Glutamatergic neuron (in vitro differentiated cells): ENCODE measurements at places on chromosomes 5 and 9. TPM values are rescaled to one million over a fixed set of nuclear protein-coding genes. Genes with fewer than 3 reads are reported as not detected.
A peak's percentile ranks its signal among the peaks of the same experiment; 100 is the strongest.

DNA sequence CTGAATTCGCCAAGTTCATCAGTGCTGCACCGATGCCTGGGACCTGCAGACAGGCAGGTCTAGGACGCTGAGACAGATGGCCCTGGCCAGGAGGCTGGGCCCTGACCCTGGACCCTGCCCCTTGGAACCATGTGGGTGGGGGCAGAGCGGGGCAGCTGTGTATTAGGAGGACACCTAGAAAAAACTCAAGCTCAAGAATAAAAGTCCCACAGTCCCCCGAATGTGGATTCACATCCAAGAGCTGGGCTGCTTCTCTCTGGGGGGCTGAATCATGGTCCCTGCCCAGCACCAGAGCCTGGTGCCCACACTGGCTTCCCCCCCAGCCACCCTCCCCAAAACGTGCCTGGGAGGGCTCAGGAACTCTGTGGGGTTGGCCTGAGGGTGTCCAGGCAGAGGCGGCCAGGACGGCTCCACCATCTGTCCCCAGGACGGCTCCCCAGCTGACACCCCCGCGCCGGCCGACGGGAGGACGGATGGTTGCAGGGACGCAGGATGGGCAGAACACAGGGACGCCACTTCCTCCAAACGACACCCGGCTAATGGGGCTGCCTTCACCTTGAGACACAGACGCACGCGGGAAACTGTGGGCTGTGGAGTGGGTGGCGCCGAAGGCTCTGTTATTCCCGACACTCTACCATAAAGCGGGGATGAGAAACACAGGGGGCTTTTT lies 34.9 kb downstream of the EXD3 start:
- no peak for DNase-seq

DNA sequence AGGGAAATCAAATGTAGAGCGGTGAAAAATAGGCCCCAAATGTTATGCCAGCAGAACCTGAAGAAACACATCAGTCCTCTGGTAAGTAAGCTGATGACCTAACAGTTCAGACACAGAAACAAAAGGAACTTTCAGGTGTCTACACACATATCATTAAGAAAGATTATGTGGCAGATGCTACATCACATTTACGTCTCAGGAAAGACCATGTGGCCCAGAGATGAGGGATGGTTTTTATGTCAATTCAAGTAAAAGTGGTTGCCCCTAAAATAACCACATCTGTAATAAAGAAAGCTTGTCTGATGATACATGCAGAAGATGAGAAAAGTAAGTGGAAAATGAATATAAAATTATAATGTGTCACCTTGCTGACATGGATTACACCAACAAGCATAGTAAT lies 31.4 kb downstream of the GNAQ start:
- DNase-seq = no peak

- DNase-seq = no peak
These were observed 85.0 kb downstream of the HMHB1 start for GRCh38 chr5:143896966-143897365.

DNA sequence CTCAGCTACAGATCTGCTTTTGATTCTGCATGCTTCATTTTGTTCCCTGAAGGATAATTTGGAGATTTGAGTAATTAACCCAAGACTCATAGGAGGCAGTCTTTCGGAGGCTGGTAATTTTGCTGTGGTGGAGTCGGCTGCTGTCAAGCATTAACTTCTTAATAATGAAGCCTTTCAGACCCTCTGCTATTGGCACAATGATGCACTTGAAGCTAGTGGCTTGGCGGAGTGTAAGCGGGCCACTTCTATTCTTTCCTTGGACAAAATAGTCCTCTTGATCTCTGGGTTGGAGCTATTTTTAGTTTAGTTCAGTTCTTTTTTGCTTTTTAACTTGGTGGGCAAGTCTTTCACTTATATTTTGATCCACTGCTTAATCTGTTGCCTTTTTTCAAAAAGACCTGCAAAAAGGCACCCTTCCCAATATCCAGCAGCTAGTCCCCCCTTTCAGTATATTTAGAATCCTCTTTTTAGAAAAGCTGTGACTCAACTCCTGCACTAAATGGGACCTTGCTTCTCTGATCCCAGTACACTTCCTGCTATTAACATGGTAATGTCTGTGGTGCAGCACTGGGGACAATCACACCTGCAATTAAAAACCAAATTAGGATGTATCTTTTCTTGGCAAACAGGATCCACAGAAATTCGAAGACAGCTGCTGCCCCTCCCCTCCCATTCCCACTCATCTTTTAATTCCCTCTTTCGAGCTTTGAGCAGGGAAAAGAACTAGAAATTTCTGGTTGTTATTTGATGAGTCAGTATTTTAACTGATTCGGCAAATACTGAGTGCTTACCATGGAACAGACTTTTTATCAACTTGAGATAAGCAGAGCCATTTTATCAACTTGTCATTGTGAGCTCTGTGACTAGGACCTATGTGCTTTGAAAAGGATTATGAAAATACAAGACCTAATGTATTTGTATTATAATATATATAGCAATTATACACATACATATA lies 169.4 kb upstream of the ANKRD55 start:
- no peak for DNase-seq

- DNase-seq = no peak
These were observed 167.9 kb downstream of the ARHGEF28 start for GRCh38 chr5:73793911-73794310.

- peak; percentile 76 for DNase-seq
These were observed 20.2 kb downstream of the IGIP start for GRCh38 chr5:140145818-140146522.

- DNase-seq = no peak
These were observed 297.4 kb upstream of the ZNF608 start for GRCh38 chr5:125043781-125044391.

DNA sequence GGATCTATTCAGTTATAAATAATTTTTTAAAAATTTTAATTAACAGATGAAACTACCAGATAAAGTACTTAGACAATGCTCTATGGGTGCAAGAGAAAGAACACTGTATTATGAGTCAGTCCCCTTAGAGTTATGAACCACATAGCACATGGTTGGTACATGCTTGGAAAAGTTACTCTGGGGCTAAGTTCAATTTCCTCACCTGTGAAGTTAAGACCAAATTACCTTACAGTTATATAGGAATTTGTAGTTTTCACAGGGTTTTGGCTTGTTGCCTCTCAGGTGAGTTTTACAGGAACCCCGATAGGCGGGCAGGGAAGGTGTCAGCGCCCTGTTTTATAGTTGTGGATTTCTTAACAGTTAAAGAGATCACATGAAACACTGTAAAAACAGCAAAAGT lies 1.2 kb downstream of the PANK3 start:
- no peak for DNase-seq

- DNase-seq = no peak
These were observed 4.5 kb downstream of the CCDC180 start for GRCh38 chr9:97311798-97312500.

DNA sequence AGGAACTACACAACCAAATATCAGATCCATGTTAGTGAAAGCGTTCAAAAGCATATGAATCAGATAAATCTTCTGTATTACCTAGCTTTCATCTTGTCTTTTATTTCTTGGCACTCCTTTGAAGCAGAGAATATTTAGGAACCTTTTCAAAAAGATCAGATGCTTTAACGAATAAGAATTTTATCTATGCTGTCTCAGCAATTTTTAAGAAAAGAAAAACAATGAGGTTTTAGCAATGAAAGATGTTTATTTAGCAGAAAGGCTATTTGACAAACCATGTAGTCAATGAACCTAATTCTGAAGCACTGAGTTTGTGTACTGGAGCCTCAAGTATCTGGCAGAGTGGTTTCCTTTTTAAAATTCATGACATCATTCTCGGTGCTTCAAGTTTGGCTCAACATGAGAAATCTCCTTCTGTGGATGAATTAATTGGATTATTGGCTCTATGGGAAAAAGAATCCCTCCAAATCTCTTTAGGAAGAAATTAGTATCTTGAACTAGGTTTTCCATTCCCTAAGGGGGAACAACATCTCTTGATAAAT lies 534.7 kb downstream of the CAAP1 start:
- no peak for DNase-seq

DNA sequence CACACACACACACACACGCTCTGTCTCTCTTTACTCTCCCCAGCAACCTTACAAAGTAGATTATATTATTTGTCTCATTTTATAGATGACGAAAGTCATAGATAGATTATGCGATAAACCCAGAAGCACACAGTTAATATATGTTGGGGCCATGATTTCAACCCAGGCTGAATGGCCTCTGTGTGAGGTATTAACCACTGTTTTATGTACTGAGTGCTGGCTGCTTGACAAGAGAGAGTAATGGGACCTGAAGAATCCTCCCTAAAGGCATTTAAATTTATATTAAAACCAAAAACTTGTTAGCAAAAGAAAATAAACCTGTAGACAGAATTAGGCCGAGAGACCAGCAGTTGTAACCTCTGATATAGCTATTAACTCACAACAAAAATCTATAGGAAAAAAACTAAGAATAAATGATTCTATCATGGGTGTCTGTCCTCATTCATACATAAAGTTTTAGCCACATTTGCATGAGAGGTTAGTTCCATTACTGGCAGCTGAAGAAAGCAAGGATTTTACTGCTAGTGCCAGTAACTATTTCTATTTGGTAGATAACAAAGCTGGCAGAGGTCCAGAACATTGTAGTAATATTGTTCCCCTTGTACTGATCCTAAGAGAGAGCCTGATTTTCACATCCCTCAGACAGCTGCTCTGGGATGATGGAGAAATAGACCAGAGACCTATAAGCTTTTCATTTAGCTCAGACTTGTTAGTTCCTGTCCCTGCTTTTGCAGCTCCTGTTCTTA lies 250.9 kb downstream of the ADGRV1 start:
- DNase-seq = no peak

DNA sequence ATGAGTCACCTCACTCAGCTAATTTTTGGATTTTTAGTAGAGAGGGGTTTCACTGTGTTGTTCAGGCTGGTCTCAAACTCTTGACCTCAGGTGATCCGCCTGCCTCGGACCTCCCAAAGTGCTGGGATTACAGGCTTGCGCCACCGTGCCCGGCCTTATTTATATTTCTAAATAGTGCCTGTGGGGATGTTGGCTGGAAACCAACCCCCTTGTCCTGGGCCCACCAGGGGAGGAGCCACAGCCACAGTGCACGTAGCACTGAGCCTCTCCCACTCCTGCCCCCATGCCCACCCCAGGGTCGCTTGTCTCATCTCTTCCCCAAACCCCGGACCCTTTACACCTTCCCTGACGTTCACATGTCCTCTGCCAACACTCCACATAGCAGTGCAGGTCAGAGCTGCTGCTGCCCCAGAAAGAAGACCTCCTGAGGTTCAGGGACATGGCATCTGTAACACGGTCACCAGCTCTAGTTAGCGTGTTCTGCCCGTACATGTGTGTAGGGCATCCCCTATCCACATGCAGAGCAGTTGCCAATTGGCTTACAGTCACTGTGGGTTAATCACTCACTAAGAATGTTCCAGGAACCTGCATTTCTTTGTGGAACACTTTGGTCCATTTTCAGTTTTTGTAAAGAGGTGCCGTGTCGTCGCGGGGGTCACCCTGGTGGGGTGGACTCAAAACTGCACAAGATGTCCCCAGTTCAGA lies 10.2 kb upstream of the MRPS2 start:
- peak; percentile 9 for DNase-seq

GRCh38 chr9:12464910-12465512 lies 228.2 kb upstream of the TYRP1 start:
- no peak for DNase-seq

GRCh38 chr5:161134956-161135355 lies 282.9 kb upstream of the ATP10B start:
- DNase-seq = no peak

DNA sequence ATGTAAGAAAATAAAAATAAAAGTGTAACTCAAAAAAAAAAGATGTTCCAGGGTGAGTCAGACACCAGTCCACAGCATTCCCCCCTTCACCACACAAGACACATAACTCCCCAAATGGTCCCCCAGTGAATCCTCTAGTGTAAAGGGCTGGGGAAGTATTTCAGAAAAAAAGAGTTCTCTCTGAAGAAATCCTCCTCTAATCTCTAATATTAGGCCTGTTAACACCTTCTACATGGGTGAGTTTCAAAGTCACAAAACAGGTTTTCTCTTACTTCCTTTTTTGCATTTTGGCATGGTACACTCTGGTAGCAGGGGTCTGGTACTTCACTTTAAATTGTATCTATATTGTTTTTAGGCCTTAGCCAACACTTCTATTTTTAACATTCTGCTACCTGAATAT lies 28.2 kb downstream of the RNF145 start:
- DNase-seq = no peak

GRCh38 chr5:14914623-14915260 lies 43.2 kb upstream of the ANKH start:
- DNase-seq = no peak

DNA sequence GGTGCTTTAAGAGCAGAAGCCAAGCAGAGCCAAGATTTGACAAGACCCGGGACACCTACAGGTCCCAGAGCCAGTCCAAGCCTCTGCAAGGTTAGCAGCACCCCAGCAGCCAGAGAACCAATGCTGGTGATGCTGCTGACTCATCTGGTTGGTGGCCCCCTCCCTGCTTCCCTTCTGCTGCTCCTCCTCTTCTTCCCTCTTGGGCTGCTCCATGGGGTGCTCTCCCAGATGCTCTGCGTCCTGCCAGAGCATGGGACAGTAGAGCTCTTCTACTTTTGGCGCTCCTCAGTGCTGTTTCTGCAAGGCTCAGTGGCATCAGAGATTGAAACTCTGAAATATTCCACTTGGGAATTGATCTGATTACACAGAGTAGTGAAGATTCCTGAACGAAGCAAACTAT lies 76.1 kb upstream of the SAP30L start:
- DNase-seq = no peak

DNA sequence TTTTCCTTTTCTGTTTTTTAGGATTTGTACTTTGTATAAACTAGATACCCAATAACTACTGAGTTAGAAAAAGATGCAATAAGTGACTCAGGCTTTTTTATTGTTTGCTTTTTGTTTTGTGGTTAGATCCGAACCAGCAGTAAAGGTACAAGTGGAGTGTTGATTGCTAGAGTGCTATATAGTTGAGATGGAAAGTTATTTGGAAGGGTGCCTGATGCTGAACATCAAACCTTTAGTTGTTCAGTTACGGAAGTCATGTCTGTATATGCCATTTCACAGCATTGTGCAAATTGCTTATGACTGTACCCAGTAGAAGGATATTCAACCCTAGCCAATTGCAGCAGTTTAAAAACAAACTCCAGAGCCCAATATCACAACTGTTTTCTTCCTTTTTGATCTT lies 285.1 kb downstream of the MAT2B start:
- DNase-seq = no peak

DNA sequence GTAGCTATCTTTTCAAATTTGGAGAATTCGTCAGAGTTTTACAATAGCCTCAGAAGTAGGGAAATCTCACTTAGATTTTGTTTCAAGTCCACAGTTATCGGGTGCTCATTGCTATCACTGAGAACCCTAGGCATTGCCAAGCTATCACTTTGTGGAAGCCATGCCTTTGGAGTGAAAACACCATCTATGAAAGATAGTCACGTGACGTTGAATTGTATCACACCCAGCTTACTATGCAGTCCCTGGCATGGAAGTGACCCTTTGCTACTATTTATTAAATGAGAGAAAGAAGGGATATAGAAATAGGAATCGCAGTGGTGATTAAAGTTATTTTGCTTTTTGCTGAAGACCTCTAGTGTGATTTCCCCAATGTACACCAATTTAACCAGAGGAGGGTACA lies 97.2 kb downstream of the AOPEP start:
- no peak for DNase-seq

Gene MORN5
- total RNA-seq = not detected

Gene PCDHGB6
- total RNA-seq = 59.8 TPM

Gene SURF6
- total RNA-seq = 15.0 TPM

Gene LCN12
- 2.9 TPM for total RNA-seq

Gene AIF1L
- 16.7 TPM for total RNA-seq

Gene C9orf43
- total RNA-seq = 0.47 TPM
